Right ventricle myocardium superior (tissue), 1 donor: ENCODE measurements at places on chromosomes 7 and 10.

GRCh38 chr10:60809157-60809556, 30.9 kb downstream of the CDK1 start:
- no peak for DNase-seq

GRCh38 chr7:107043921-107044346, 571 bp upstream of the PRKAR2B start:
- DNase-seq: no peak

DNA sequence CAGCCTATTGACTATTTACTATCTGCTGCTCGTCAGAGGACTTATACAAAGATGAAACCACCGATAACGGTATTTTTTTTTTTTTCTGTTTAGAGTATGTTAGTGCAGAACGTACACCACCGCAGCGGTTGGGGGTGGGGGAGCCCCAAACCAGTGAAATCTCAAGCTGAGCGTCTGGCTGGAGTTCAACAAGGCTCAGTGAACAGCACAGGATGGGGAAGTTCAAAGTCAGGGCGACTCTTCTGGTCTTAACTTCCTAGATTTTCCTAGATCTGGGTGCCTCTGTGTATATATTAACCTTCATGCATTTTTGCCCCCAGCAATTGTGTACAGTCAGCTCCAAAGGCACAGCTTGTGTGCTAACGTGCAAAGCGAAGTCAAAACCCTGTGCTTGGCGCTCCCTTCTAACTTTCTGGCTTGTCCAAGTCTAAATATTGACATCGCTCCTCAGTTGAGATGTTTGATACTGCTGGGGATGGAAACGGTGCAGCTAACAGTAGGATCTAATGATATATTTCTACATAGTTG, 1.1 kb downstream of the RHOBTB1 start:
- DNase-seq: peak; percentile 70

DNA sequence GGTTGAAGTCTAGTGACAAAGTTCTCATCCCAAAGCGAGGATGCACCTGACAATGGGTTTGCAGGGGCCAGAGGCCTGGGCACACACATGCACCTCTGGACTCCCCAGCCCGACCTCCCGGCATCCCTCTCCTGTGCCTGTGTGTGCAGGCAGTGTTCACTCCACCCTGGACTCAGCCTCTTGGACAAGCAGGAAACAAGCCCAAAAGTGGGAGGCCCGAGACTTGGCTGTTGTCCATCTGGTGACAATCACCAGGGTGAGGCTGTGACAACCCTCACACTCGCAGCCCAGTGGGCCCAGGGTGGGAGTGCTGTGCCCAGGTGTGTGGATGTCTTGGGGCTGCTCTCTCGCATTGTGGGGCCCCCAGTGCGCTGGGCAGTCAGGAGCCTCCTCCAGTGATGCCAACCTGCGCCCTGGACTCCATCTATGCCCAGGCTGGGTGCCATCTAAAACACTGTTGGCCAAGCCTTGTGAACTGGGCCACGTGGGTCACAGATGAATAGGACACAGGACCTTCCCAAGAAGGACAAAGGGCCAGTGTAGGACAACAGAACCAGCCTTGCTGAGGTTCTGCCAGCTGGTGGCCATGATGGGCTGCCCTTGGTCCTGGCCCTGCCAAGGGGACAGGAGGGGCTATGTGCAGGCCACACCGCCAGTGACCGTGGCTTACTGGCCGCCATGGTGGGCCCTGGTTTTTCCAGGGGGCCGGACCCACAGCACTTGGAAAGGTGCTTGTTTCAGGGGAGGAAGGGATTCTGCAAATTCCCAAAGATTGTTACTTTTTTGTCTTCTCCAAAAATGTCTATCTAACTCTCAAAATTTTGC, 144.3 kb downstream of the TCERG1L start:
- no peak for DNase-seq

GRCh38 chr7:33500703-33501701, 371.6 kb downstream of the BBS9 start:
- DNase-seq: no peak
